Activated CD4-positive, alpha-beta T cell treated with anti-CD3 and anti-CD28 coated beads, Interleukin-2, amount 50 U/mL, for 4 hours (primary cell): ENCODE measurements at places on chromosomes 4 and X.

DNA sequence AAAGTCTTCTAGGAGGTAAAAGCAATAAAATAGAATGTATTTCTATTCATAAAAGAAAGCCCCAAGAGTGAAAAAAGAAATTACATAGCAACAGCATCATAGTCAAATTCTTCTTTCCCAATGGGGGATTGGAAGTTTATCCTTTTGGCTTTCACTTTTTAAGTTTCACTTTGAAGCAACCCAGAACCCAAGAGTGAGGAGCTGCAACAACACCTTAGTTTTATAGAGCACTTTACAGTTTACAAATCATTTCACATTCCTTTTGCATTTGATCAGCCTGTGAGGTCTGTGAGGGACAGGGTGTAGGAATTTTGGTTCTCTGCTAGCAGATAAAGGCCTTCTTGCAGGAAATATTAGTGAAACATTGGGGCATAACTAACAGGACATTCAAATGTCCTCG is 112.0 kb upstream of the NDP start:
- DNase-seq = no peak

GRCh38 chrX:19086102-19086772 is 36.0 kb downstream of the ADGRG2 start:
- no peak for DNase-seq

DNA sequence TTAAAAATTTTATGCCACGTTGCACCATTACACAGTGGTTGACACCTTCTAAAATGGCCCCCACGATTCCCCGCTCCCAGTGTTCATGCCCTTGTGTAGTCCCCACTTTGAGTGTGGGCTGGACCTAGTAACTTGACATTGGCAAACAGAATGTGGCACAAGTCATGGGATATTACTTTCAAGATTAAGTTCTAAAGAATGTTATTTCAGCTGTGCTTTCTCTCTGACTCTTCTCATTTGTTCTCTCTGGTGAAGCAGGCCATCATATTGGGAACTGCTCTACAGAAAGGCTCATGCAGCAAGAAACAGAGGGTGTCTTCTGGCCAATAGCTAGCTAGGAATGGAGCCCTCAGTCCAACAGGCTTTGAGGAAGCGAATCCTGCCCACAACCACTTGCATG is 67.1 kb downstream of the ATXN3L start:
- DNase-seq = no peak

- no peak for DNase-seq
Measured at GRCh38 chrX:47187106-47187677, 6.4 kb upstream of the UBA1 start.

GRCh38 chr4:25638806-25639205 is 16.8 kb upstream of the SLC34A2 start:
- DNase-seq = no peak

DNA sequence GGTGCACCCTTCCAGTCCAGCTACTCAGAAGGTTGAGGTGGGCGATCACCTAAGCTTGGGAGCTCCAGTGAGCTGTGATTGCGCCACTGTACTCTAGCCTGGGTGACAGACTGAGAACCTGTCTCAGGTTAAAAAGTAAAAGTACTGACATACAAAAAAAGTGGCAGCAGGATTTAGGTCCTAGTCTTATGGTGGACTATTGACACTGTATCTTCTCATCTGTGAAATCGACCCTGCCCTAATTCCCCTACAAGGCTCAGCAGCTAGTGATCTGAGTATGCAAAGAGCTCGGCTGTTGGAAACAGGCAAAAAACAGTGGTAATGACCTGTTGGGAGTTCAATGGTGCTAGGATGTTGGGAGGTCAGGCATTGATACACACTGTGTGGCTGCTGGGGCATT is 57.0 kb downstream of the LEF1 start:
- no peak for DNase-seq

GRCh38 chrX:132085786-132086185 is 42.0 kb downstream of the FRMD7 start:
- DNase-seq = no peak

GRCh38 chrX:114619874-114620273 is 36.0 kb downstream of the HTR2C start:
- no peak for DNase-seq

- no peak for DNase-seq
Measured at GRCh38 chr4:143375326-143376073, 38.8 kb downstream of the GAB1 start.

GRCh38 chr4:94695384-94695783 is 62.4 kb upstream of the BMPR1B start:
- DNase-seq = no peak

- DNase-seq = no peak
Measured at GRCh38 chr4:169315530-169316343, 45.0 kb upstream of the SH3RF1 start.

GRCh38 chr4:128471576-128471975 is 184.0 kb upstream of the PGRMC2 start:
- DNase-seq = no peak

DNA sequence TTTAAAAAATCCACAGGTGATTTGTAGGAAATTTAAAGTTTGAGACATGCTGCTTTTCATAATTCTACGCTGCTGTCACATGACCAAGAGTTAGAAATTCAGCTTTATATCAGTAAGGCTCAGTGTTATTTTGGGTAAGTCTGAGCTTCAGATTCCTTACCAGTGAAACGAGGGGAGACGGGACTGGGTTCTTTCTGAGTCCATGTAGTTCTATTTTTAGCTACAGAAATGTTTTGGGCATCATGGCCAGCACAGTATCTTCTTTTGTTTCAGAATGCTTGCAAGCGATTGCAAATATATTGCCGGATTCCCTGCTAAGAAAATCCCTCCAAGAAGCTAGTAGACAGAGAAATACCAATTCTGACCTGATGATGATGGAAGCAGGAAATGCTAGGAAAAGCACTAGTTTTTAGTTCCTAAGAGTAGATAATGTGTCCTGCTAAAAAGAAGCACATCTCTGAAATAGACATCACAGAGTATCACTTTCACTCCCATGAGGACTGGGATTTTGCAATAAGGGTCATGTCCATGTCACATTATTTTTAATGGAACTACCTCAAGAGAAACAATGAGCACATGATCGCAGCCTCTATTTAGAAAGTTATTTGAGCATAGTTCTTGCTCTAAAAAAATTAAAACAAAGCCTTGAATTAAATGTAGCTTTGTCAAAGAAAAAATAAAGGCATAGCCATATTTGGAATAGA is 10.9 kb downstream of the ATP1B4 start:
- no peak for DNase-seq

DNA sequence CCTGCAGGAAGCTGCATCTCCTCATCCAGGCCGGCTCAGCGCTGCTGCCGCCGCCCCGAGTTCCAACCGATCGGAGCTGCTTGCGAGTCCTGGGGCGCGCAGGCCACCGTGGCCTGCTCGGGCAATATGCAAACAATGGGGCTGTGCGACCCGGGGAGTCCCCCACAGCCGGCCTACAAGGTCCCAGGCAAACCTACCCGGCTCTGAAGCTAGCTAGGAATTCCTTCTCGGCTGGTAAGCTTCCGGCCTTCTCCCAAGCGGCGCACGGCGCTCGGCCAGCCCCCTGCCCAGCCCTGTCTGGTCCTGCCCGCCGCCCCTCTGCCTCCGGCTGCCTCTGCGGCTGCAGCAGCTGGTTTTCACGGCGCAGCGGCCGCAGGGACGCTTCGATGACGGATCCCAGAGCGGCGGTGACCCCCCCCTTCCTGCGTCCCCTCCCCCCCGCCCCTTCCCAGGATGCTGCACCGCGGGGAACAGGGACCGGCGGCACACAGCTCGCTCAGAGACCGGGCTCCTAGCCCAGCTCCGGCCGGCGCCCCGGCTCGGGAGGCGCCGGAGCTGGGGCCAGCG is 59.4 kb downstream of the TSC22D3 start:
- no peak for DNase-seq

- no peak for DNase-seq
Measured at GRCh38 chrX:105752338-105752956, 69.9 kb upstream of the NRK start.

DNA sequence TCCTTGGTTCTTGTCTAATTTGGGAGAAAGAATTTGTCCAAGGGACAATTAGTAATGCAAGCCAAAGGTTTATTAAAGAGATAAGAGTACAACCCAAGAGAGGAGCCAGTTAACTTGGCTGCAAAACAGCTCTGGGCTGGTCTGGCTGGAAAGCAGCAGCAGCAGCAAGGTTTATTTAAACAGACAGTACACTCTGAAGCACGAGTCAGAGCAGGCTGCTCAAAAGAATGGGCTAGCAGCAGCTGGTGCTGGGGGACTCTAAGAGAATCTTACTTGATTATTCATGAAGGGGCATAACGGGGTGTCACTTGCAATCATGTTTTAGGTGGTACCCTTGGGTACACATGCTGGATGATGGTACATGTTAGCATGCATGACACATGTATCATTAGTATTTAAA is 17.1 kb upstream of the CT47C1 start:
- no peak for DNase-seq

DNA sequence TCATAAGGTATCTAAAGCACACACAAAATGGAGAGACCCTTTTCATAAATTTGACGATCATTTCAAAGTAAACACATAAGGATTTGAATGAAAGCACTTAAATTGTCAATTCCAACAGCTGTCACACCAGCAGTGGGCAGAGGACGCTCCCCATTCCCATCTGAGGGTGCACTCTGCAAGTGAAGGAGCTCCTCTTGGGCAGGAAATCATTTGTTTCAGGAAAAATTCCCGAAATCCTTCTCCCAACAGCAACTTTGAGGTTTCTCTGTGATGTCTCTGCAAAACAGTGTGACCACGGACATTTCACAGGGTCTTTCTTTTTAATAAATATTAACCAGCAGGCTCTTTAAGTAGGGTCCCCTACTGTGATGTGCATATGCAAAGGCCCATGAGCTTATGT is 111.0 kb downstream of the EPHA5 start:
- no peak for DNase-seq

DNA sequence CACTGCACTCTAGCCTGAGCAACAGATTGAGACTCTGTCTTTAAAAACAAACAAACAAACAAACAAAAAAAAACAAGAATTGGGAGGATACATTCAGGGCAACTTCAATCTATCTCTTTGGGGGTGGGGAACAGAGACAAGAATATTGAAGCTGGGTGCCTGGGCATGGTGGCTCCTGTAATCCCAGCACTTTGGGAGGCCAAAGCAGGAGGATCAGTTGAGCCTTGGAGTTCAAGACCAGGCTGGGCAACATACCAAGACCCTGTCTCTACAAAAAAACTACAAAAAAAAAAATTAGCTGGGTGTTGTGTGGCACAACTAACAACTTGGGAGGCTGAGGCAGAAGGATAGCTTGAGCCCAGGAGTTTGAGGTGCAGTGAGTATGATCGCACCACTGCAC is 1.2 kb downstream of the LETM1 start:
- no peak for DNase-seq

DNA sequence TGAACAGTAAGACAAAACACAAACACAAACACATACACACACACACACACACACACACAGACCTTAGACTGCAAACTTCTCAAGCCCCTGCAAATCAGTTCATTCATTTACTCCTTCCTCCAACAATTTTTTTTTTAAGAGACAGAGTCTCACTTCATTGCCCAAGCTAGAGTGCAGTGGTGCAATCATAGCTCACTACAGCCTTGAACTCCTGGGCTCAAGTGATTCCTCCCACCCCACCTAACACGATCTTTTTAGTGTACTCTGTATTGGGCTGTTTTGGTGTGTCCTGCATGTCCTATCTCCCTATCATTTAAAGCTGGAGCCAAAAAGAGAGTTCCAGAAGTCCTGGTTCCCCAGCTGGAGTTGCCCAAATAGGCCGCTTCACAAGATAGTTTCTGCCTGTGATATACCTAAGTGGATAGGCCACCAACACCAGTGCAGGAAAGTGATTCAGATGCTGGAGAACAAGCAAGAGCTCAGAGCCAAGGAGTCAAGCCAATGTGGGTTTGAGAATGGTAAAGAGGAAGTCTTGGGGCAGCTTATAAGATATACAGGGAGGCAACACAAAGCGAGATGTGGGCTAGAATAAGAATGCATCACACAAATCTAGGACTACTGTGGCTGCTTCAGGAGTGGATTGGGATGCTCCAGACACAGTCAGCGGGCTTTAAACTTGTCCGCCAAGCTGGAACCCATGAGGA is 85.4 kb upstream of the RAPGEF2 start:
- DNase-seq = no peak

DNA sequence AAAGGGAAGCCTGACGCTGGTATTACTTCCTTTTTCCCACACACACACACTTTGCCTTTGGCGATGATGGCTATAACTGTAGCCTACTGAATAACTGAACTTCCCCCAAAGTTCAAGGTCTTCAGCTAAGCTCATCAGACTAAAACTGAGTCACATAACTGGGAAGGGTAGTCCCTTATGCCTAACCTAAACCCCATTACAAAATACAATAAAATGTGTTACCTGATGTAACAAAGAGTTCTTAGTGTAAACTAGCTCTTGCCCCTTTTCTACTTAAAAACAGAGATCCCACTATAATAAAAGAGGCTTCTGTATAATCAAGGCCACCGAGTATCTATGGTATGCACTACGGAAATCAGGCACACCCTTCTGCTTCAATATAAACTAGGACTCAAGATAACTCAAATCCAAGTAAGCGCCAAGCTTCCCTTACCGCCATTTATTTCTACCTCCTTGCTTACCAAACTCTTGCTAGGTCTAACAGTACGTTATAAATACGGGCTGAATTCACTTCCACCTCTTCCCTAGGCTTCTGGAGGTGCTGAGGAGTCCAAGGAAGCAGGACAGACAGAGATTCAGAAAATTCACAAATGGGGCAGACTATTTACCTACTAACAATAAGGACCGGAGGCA is 2.4 kb downstream of the OTUD4 start:
- no peak for DNase-seq

DNA sequence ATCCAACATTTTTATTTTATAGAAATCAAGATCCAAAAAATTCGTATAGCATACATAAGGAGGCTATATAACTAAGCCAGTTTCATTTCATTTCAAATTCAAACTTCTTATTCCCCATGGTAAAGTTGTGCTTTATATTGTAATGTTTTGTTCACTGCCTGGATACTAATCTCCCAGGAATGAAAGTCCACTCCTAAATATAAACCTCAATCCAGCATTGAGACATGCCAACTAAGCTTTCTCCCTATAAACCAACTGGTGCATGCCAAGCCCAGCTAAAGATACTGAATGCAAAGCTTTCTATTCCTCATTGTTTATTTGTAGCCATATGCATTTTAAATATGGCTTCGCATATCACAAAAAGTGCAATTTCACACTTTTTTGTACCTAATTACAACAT is 63.8 kb upstream of the INPP4B start:
- DNase-seq = no peak

GRCh38 chrX:50100188-50100587 is 100.6 kb downstream of the AKAP4 start:
- DNase-seq = no peak
